Cortex of kidney (tissue), 1 donor: ENCODE measurements at places on chromosomes 7 and 10.

DNA sequence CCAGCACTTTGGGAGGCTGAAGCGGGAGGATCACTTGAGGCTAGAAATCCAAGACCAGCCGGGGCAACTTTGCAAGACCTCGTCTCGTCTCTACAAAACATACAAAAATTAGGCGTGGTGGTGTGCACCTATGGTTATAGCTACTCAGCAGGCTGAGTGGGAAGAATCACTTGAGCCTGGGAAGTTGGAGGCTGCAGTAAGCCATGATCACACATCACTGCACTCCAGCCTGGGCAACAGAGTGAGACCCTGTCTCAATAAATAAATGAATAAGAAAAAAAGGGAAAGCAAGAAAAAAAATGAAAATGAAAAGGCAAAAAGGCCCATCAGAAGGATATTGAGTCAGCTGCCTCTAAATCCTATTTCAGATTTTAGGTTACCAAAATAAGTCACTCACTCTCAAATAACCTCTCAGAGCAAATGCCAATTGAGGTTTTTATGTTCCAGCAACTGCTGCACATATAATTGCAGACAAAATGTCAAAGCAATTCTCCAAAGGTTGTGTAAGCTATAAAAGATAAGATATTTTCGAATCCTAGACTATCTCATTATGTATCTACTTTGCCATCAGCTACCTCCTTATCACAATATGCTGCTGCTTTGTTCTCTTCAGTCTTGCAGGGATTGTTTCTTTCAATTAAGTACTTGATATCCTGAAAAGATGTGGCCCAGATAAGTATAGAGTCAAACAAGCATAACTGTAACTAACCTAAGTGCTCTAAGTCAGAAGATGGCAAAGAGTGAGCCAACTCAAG lies 4.7 kb downstream of the BAZ1B start:
- DNase-seq = no peak

DNA sequence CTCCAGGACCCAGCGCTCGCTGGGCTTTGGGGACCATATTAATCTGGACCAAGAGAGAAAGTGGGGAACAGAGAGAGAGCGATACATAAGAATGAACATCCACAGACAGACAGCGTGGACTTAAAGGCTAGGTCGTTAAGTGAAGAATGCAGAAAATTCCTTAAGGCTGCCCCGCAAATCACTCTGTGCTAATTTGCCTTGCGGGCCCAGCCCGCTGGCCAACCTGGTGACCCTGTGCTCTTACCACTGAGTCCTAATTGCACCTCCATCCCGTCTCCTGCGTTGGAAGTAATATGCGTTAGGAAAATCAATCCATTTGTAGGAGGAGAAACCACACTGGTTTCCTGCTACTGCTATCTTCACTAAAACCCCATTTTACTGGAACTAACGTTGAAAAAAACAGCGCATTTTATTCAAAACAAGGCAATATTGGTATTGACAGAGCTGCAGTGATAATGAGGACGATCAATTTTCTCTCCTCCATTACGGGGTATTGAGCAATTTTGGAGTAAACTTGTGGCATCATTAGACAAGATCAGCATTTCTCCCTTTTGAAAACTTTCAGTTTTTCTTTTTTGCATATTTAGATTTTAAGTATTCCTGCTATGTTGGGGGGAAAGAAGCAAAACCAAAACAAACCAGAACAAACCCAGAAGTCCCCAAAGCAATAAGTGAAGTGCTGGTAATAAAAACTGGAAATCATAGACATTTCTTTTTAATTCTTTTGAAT lies 85.2 kb downstream of the WDFY4 start:
- DNase-seq = no peak

GRCh38 chr10:108755646-108756045 lies 1167.7 kb downstream of the XPNPEP1 start:
- DNase-seq = no peak

- no peak for DNase-seq
Observed at GRCh38 chr10:5157501-5157900, 27.4 kb downstream of the AKR1C8 start.

GRCh38 chr7:91357901-91358300 lies 93.7 kb downstream of the FZD1 start:
- no peak for DNase-seq

GRCh38 chr7:92547579-92547978 lies 19.0 kb downstream of the RBM48 start:
- no peak for DNase-seq

DNA sequence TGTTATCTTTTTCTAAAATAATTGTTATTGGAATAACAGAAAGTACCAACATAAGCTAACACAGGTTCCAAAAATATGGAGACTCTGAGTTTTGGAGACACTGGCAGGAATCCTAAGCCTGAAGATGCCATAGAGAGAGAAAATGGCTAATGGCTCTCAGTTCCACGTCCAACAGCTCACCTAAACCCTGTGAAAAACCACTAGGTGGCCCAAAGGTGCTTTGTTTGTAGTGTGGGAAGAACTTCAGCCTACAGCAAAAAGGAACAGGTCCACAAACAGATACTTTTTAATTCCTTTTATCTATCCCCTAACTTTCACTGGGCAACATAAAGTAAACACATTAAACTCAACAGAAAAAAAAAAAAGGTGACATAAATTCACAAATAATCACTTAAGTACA lies 272.3 kb downstream of the SEMA3D start:
- DNase-seq = no peak

DNA sequence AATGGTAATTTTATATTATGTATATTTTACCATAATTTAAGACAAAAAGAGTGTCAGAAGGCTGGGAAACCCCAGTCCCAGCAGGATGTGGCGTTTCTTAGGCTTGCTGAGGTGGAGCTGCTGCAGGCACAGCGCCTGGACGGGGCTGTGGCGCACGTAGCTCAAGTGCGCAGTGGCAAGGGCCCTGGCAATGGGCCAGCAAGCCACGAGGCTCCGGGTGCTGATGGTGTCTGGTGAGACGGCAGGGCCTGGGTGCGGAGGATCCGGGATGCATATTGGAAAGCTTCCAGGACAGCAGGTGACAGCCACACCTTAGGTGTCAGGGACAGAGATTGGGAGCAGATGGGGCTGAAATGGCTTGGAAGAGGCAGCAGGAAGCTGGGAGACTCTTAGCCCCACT lies 37.2 kb downstream of the CLEC2L start:
- DNase-seq = no peak

DNA sequence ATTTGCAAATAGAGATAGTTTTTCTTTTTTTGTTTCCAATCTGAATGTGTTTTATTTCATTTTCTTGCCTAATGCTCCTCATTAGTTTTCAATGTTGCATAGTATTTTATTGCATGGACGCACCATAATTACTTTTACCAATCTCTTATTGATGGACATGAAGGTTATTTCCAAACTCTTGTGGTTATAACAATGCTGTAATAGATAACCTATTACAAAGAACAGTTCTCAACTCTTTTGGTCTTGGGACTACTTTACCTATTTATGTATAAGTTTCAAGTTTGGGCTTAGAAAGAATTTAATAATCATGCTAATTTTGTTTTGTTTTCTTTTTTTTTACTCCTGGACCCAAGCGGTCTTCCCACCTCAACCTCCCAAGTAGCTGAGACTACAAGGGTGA lies 7.0 kb downstream of the SHLD2 start:
- no peak for DNase-seq

DNA sequence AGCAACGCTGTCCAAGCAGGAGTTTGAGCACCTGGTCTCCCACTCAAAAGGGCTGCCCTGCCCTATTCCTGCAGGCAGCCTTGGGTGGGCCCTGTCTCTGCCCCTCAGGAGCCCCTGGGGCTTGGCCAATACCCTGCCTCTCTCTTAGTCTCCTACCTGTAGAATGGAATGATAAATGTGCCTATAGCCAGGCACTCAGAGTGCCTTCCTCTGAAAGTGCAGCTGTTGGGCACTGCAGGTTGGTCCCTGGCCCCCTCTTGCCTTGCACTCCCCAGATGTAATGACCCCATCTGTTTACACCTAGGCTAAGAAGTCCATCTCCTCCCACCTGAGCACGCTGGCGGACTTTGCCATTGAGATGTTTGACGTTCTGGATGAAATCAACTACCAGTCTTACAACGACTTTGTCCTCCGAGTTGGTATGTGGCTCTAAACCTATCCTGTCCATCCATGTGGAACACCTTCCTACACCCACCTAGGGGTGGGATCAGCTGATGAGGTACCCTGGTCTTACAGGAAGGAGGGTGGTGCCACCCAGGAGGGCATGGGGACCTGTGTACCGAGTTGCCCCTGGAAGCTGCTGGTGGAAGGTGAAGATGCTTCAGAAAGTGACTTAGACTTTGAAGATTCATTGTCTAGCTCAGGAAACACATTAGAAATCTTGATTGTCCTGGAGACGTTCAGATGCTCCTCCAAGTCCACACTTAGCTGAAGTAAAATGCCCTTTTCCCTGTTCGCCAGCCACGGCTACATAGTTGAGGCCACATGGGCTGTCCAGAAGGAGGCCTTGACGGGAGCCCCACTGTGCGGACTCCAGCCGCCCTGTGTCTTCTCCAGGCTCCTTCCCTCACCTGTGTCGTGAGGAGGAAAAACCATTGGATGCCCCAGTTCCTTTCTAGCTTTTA lies 134.1 kb downstream of the ADCY1 start:
- no peak for DNase-seq

GRCh38 chr10:22386503-22386902 lies 41.2 kb downstream of the SPAG6 start:
- DNase-seq = no peak

DNA sequence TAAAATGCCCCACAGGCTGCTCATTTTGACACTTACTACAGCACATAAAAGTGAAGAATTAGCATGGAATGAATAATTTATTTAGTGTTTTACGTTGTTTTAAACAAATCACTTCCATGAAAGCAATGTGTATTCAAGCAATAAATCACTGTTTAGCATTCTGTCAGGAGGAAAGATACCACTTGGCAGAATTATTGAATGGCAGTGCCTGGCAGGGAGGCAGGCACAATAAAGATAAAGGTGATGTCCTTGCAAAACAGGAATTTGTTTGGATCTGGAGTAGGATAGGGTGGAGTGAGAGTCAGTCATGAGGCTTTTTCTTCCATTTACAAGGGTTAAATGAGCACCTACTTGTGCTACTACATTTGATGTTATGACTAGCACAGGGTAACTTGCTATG lies 190.8 kb downstream of the SORCS1 start:
- DNase-seq = no peak

DNA sequence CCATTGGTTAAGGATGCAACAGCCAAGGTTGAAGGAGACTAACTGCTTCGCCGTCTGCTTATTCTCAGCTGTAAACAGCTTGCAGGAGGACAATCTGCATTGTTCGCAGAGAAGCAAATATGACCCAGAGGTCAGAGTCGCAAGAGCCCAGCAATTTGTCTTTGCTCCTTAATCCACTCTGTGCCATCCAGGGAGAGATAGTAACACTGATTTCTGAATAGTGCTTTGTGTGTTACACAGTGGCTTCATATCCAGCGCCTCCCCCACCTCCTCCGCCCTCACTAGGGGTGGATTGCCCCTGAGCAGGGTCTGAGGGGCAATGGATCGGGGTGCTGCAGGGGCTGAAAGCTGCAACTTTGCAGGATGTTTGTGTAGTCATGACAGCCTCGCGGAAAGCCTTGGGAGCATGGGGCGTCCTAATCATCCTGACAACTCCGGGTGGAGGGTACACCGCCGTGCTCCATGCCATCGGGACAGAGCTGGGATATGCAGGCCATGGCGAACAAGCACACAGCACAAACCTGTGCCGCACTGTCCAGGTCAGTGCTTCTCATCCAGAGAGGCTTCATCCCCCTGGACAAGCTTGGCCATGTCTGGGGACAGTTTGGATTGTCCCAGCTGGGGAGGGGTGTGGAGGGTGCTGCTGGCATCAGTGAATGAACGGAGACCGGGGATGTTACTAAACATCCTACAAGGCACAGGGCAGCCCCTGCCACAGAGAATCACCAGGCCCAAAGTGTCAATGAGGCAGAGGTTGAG lies 103.1 kb upstream of the INSIG1 start:
- no peak for DNase-seq

DNA sequence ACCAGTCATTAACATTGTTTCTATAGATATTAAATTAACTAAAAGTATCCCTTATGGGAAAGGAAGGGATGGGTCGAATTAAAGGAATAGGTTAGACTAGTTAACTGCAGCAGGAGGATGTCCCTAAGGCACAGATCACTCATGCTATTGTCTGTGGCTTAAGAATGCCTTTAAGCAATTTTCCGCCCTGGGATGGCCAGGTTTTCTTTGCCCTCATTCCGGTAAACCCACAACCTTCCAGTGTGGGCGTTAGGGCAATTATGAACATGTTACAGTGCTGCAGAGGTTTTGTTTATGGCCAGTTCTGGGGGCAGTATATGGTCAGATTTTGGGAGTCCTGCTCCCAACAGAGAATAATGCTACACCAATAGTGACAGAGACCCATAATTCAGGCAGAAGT lies 139.3 kb upstream of the CDK13 start:
- no peak for DNase-seq

DNA sequence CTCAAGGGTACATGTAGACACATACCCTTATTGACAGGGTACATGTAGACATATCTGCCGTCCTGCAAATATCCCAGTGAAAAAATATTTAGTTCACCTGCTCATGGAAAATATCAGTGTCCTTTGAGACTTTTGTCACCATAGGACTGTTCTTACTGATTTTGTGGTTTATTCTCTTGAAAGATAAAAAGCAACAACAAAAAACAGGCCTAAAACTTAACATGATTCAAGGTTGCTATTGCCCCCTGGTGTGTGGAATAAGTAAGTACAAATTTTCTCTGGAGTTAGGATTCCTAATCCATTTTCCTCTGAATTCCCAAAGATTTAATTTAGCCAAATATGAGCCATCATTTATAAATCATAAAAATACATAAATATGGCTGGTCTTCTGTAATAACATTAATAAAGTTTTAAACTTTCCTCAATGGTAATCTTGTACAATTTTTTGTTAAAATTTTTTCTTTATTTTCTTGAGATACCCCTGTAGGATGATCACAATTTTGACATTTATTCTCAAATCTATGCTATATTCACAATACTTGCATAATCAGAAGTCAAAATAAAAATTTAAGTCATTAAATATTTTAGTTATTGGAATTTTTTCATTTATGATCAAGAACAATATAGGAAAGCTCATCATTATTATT lies 741.4 kb upstream of the POT1 start:
- DNase-seq = no peak

- no peak for DNase-seq
Observed at GRCh38 chr7:28292834-28293526, 112.4 kb upstream of the JAZF1 start.

DNA sequence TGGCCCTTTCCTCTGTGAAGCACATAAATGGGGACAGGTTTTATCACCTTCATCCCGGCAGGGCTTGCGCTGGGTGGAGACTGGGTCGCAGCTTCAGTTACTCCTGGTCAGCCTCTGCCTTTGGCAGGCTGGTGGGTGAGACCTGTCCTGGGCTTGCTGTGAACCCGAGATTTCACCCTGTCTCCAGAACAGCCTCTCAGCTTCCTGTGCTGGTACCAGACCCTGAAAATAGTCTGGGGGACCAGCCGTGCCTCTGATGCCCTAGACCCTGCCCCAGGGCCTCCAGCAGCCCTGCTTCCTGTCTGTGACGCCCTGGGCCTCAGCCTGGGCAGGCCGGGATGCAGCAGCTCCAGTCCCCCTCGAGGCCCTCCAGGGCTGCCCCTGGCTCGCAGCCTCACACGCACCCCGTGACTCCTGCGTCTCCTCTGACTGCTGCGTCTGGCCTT lies 13.2 kb upstream of the PWWP2B start:
- DNase-seq = no peak
